ENCODE measurements at places on chromosomes 6 and 20.

DNA sequence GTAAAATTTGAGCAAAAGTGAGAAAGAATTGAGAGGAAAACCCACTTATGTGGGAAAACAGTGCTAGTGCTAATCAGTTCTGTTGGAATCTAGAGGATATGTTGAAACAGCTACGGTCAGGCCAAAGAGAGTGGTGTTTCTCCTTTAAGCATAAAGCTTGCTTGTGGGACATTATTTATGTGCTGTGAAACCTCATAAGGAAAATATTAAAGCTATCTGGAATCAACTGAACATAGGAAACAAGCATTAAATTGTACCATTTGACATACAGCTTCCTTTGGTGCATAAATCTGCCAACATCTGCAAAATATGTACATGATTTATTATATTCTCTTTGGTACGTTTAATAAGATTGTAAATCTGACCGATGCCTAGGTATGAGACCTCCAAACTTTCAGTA is 182.5 kb upstream of the PDE10A start:
- no peak for DNase-seq

- no peak for DNase-seq
Measured at GRCh38 chr6:167750956-167751358, 75.8 kb upstream of the AFDN start.

DNA sequence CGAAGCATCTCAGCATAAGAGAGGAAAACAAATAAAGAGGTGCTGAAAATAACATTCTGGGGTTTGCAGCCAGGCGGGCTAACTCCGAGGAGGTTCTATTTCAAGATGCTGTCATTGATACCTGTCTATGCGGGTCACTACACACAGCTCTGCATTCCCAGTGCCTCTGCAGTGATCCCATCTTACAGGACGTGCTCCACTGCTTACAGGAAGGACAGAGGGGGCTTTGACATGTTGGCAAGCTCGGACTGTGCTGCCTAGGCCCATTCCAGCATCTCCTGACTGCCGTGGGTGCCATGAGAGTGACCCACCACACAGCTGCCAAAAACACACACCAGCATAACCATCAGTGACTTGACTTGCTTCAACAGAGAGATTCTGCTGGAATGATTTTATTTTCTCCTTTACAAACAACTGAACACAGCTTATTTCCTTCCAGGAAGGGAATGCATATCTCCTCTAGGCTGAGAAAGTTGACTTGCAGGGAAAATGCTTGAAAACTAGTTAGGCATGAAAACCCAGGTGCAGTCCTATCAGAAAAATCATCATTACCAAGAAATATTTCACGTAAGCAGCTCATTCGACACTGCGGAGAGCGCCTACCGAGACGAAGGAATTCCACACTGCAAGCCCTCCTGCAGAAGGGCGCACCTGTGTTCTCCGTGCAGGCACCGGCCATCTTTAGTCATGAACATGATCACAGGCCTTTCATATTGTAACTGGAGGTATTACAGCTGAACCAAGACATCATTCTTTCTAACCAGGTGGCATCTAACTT is 62.5 kb downstream of the RAMACL start:
- no peak for DNase-seq

GRCh38 chr6:157483770-157484169 is 102.8 kb downstream of the ZDHHC14 start:
- DNase-seq = no peak

- no peak for DNase-seq
Measured at GRCh38 chr6:88910922-88911778, 52.3 kb downstream of the RNGTT start.

DNA sequence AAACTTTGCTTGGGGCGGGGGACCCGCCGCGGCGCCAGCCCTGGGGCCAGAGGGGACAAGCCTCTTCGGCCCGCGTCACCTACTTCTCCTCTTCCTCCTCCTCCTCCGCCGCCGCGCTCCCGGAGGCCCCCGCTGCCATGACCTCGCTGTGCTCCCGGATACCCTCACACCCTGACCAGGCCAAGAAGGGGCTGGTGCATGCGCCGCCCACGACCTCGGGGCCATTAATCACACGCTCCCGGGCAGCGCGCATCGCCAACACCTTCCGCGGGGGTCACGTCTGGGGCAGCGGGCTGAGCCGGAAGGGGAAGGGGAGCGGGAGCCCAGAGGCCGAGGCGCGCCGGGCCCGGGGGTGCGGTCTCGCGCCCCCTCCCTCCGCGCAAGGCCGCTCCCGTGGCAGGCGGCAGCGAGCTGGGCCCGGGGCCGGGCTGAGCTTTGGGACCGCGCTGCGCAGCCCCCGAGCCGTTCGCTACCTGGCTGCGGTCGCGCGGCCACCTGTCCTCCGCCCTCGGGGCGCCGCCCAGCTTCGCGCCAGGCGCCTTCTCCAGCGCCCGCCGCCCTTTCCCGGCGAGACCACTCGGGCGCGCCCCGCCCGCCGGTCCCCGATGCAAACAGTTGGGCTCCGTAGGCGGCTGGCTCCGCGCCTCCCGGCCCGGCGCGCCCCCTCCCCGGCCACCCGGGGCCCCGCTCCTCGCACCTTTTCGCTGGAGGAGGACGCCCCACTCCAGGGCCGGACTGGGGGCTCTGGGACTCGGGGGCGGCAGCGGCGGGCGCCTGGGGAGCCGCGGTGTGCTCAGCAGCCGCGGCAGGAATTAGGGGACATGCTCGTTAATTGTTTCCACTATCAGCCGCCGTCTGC is 575 bp upstream of the CNR1 start:
- DNase-seq = no peak

GRCh38 chr20:60700728-60701127 is 551.3 kb upstream of the CDH4 start:
- DNase-seq = no peak

- no peak for DNase-seq
Measured at GRCh38 chr6:84466511-84466910, 239.1 kb upstream of the CEP162 start.

DNA sequence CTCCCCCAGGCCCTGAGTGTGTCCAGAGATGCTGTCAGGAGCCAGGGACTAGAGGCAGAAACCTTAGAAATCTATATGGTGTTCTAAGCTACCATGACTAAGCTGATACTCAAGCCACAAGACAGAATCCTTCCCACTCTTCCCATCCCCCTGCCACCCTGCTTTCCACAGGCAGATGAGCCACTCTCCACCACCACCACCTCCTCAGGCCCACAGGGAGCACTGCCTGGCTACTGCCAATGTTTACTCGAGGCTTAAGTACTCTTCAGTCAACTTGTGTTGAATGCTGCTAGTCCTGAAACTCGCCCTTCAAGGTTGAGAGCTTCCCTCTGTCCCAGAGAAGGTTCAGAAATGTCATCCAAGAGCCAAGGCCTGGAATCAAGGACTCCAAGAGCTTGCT is 56.2 kb downstream of the CENPW start:
- no peak for DNase-seq

GRCh38 chr6:136753624-136754023 is 38.7 kb downstream of the MAP3K5 start:
- DNase-seq = peak; percentile 84

GRCh38 chr6:74713941-74714340 is 491.9 kb downstream of the COL12A1 start:
- DNase-seq = no peak

- DNase-seq = no peak
Measured at GRCh38 chr6:130115036-130115435, 96.7 kb downstream of the L3MBTL3 start.

- DNase-seq = no peak
Measured at GRCh38 chr20:51202304-51202703, 179.4 kb upstream of the KCNG1 start.

GRCh38 chr20:23393996-23394775 is 27.1 kb downstream of the NAPB start:
- DNase-seq = no peak

- no peak for DNase-seq
Measured at GRCh38 chr6:49548613-49549304, 1.7 kb upstream of the C6orf141 start.

- no peak for DNase-seq
Measured at GRCh38 chr20:22681591-22682248, 97.3 kb upstream of the FOXA2 start.

DNA sequence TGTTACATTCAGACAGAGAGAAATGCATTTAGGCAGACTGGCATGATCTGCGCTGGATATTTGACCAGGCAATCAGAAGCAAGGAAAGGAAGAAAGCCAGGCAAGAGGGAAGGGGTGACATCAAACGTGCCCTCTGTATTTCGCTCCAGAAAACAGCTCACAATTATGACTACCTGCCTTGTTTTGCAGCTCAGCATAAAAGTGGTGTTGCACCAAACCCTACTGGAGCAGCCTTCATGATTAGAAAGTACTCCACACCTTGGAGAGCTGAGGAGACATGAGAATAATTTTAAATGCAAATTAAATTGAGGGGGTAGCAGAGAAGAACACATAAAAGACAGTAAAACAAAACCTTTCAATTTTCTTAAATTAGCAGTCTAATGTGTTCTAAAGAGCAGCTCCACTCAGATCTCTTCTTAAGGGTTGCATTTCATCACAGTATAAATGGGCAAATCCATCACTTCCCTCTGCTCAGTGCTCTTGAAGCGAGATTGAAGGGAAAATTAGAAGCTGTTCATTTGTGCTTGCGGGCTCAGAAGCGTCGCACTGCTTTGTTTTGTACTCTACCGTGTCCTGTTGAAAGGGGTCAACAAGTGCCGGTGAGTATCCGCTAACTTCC is at the start of gene PHACTR1:
TSS of gene PHACTR1 (plus strand) at position 470 of the 619 bp plus-strand sequence.
- no peak for DNase-seq

DNA sequence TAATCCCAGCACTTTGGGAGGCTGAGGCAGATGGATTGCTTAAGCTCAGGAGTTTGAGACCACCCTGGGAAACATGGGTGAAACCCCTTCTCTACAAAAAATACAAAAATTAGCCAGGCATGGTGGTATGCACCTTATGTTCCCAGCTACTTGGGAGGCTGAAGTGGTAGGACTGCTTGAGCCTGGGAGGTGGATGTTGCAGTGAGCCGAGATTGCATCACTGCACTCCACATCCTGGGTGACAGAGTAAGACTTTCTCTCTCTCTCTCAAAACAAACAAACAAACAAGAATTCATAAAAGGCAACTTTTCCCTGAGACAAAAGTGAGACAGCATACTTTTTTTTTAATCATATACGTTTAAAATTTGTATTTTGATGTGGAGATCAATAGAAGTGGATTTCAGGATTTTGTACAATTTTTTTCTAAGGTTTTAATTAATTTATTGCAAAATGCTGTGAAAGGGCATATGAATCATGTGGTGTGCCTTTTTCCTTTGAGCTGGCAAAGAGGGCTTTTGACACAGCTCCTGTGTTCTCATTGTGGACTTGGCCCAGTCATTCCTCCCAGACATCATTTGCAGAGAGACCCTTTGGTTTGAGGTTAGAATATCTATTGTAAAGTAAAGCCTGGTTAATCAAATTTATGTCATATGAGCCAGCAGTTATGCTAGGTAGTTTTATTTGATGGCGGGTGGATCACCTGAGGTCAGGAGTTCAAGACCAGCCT is 77.1 kb downstream of the TULP4 start:
- no peak for DNase-seq

DNA sequence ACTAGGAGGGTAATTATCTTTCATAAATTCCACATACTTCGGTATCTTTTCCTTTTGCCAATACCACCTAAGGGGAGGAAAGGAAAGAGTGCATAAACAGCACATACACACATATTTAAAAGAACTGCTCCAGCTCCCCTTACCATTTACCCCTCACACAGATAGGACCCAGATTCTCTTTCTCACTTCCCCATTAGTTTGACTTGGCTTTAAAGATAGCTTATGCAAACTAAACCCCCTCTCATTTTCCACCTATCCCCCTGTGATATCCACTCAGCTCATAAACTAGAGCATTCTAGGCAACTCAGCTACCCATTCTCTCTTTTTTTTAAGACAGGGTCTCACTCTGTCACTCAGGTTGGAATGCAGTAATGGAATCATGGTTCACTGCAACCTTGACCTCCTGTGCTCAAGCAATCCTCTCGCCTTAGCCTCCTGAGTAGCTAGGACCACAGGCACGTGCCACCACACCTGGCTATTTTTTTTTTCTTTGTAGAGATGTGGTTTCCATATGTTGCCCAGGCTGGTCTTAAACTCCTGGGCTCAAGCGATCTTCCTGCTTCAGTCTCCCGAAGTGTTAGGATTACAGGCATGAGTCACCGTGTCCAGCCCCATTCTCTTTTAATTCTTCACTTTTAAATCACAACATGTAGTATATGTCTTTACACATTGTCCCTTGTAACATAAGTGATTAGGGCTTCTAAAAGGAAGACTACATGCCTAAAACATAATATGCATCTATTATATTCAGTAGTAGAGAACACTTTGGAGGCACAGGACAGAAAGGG is 4.0 kb downstream of the FUCA2 start:
- no peak for DNase-seq
